ENCODE measurements at places on chromosomes 4 and X. TPM values are rescaled to one million over a fixed set of nuclear protein-coding genes. Genes with fewer than 3 reads are reported as not detected.

Gene SPANXN3
- total RNA-seq = not detected

GRCh38 chr4:87853108-87853507 is 20.3 kb downstream of the MEPE start:
- no peak for DNase-seq

DNA sequence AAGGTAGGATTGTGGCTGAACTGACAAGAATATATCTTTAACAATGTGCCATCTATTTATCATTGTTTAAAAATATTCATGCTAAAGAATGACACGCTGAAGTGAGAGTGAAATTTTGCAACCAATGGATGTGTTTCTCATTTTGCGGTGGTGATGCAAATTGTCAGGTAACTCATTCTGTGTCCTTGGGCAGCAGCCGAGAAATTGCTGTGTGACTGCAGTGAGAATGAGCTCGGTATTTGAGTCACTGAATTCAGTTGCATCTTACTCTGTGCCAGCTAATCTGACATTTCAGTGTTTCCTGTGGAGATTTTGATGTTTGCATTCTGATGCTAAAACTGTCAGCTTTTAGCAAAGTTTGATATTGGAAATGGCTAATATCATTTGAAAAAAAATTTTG is 28.1 kb downstream of the MCUB start:
- no peak for DNase-seq

DNA sequence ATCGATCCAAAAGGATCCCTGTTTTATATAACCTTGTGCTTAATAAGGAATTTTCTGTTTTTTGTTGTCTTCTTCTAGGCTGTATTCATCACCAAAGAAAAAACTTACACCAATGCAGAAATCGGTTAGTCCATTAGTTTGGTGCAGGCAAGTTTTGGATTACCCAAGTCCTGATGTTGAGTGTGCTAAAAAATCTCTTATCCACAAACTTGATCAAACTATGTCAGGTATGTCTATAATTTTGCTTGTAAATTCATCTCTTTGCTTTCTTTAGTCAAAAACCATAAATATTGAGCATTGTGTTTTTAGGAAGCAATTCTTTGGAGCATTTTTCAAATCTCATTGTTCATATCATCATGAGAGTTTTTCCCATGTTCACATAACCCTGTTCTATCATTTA is 28.4 kb downstream of the SLAIN2 start:
- DNase-seq = no peak
